Fibroblast of gingiva (primary cell): ENCODE measurements at places on chromosomes 6 and 20.
A peak's percentile ranks its signal among the peaks of the same experiment; 100 is the strongest.

DNA sequence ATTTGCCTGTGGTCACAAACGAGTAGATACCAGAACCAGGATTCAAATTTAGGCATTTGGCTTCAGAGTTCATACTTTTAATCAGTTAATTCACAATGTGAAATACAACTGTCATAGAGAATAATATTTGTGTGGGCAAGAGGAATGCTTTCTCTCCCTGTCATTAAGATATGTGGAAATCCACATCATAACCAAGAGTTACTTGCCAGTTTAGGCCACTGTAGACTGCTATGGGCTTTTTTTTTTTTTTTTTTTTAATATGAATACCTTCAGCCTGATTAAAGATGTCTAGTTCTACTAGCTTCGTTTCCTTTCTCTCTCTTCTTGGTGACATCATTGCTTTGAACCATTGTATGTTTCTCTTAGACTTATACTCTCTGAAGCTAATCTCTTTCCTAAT is 244.9 kb downstream of the ZFAND3 start:
- DNase-seq: no peak

DNA sequence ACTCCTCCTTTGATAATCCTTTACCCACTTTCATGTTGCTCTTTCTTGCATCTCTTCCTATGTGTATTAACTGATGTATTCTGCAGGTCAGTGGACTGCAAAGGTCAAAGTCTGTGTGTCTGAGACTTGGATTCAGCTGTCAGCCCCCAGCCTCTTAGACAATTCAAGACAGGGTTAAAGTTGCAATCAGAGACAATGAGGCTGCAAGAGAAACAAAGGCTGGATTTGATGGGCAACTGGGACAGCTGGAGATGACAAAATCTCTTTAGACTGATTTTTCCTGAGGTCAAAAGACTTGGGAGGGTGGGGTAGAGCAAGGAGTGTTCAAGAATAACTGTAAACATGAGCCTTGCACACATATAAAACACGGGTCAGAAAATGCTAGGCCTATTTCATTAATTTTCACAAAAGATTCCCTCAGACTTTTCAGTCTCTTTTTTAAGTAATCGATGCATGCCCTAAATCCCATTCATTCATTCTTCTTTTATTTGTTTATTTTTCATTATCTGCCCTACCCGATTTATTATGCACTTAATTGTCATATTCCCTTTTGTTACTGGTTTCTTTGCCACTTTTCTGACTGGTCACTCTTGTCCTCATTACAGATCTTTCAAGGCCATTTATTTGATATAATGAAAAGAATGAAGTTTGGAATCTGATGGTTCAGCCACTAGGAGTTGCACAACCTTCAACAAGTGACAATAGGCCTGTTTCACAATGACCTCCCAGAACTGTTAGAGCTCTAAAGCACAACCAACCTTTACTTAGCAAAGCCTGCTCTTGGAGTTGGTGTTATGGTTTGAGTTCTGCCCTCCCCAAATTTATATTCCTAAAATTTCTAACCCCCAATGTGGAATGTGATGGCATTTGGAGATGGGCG is 33.8 kb upstream of the AKAP12 start:
- DNase-seq: peak; percentile 29

DNA sequence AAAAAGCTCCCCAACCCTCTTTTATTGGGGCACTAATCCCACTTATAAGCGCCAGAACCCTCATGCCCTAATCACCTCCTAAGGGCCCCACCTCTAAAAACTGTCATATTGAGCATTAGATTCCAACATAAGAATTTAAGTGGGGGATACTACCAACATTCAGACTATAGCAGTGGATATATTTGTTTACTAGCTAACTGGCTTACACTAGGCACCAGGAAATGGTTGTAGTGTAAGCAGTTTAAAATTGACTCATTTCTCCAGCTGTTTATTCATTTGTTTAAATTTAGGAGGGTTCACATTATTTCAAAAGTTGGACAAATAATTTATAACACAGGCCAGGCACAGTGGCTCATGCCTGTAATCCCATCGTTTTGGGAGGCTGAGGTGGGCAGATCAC is 22.9 kb downstream of the MTO1 start:
- DNase-seq: no peak

DNA sequence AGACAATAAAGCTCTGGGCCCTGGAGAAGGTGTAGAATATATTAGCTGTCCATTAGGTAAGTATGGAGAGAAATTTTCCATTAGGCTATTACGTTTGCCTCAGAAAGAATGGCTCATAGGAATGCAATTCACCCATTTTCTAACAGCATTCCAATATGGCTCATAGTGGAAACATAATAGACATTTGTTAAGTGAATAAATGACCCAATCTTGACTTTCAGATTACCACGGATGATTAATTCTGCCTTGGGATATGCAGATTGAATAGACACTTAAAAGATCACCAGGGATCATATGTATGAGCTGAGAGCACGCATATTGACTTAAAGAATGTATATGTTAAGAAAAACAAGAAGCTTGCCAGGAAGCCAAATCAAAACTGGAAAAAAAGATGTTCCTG is 209.1 kb upstream of the CDYL start:
- peak; percentile 14 for DNase-seq

DNA sequence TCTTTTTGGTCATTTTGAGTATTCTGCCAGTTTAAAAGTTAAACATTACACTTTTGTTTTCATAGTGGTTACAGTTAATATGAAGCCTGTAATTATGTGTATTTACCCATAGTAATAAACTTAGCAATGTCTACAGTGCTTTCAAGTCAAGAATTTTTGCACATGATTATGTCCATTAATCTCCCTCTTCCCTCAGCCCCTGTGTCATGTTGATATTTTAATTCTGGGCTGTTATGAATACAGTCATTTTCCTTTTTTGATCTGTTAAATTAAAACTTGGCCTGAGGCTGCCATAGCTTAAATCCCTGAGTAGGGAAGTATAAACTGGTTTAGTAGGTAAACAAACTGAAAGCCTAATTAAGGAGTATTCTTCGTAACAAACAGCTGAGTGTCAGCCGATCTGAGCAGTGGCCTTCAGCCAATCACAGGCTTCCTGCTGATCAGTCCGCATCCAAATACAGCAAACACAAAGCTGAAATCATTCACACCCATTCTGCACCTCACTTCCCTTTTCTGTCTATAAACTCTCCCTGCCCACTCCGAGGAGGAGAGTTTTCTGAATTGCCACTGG is 9.5 kb upstream of the SFT2D1 start:
- DNase-seq: peak; percentile 16

DNA sequence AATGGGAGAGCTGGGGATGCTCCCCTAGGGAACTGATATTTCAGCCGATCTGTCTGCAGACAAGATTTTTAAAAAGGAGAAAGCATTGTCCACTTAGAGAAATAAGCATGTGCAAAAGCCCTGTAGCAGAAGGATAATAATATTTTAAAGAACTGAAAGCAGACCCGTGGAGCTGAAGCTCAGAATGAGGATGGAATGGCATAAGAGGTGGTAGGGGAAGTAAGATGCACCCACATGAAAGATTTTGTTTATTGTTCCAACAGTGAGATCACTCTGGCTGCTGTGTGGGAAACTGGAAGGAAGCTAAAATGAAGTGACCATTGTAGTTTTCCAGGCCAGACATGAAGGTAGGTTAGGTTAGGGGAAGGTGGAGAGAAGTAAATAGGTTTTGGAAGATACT is 266.4 kb upstream of the PRDM1 start:
- DNase-seq: no peak

DNA sequence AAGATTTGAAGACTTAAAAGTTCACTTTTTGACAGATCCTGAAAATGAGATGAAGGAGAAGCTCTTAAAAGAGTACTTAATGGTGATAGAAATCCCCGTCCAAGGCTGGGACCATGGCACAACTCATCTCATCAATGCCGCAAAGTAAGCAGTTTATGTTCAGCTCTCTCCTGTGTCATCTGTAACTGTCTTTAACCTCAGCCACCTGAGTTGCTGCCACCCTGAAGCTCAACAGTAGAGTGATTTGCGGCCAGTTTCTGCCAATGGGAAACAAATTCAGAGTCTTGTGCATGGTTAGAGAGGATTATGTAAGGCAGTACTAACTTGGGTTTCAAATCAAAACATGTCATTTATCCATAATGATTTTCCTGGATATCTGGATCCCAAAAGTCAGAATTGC is 10.1 kb downstream of the TNFAIP3 start:
- DNase-seq: no peak

DNA sequence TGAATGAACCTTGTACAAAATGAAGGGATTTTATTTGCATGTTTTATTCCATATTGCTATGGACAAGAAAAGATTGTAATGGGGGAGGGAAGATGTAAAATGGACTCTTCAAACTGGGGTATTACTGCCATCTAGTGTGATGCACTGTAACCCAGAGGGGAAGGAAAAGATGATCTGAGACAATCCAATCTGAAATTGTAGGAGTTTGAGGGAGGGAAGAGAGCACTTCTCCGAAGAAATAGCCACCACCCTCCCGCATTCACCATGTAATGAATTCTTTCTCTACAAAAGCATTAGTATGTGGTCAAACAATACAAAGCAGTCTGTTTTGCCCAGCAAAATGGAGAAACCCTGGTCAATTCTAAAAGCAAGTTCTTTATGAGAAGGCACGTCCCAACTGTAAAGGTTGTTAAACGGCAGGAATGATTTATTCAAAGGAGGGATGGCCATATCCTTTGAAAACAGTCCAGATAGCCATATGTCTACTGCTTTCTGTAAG is 679.5 kb upstream of the NRSN1 start:
- DNase-seq: peak; percentile 59

DNA sequence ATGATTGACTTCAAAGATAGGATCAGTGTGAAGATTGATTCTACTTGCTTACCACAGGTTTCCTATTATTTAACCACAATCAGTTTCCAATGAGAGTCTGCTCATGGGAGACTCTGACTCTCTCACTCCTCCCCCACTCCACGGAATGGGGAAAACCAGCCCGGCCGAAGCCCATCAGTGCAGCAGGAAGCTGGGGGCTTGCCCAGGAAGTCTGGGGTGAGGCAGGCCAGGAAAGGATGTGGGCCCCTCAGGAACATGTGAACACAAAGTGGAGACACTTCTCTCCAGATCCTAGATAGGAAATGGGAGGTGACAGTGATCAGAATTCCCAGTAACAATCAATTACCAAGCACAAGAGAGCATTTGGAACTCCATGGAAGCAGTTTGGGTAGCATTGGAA is 144.2 kb downstream of the TTLL2 start:
- DNase-seq: no peak

- DNase-seq: no peak
These were observed 9.9 kb downstream of the SERAC1 start for GRCh38 chr6:158158123-158158522.

- no peak for DNase-seq
These were observed 165.2 kb downstream of the BCAS1 start for GRCh38 chr20:53905019-53905819.

GRCh38 chr6:33093855-33094254 is 18.1 kb downstream of the HLA-DPB1 start:
- DNase-seq: no peak

DNA sequence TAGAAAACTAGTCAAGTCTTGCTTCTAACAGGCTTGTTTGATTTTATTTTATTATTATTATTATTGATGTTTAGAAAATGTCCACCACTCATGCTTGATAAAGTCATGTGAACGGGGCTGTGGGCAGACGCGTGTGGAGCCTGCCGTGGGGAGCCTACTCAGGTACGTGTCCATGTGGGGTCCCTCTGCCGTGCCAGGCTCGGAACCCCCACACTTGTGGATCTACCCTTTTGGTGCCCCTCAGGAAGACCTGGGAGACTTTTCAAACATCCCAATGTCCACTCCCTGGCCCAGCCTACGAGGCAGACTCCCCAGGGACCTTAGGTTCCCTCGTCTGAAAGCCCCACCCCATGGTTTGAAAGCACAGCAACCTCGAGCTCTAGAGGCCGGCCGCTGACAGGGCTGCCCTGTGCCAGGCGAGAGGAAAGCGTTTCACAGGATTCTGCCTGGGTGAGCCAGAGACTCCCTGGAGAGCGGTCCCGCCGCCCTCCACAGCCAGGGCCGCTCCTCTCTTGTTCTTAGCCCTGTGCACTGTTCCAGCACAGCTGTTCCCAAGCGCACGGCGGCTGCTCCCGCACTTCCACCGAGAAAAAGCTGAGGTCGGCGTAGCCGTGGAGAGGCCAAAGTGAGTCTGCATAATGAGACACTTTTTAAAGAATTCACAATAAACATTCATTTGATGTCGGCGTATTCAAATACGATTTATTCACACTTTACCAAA is 249.7 kb downstream of the TTLL2 start:
- DNase-seq: no peak

DNA sequence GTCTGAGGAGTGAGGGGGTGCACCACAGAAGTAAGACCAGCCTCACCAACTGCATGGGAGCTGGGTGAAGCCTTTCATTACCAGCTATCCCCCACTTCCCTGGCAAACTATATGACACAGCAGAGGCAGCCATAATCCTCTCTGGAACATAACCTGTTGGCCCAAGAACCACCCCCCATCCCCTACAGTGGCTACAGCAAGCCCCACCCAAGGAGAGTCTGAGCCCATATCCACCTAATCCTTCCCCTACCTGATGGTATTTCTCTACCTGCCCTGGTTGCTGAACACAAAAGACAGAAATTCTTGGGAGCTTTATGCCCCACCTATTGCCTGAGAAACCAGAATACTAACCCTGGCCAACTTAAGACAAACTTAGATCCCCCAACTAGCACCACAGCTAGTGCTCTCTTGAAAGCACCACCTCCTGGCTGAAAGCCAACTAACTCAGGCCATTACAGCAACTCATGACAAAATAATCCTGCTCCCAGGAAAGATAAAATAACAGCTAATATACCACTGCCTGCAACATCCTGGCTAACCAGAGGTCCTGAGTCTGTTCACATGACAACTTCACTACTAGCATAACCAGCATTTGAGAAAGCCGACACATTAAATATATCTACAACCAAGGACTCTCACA is 11.2 kb downstream of the RNGTT start:
- no peak for DNase-seq

DNA sequence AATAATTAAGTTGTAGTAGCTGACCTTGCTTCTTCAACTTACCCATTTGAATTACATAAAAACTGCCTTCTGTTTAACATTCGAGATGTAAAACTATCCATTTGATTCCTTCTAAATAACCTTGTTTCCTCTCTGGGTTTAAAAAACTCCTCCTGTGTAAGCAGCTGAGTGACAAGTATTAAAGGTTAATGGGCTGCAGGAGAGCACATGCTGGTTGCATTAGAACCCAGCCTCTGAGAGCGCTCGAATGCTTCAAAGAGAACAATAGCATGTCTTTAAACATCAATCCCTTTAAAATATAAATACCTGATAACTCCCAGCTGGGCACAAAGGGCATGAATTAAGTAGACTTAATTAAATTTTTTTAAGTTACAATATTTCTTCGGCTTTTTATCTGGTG is 215.8 kb downstream of the EYA4 start:
- no peak for DNase-seq

DNA sequence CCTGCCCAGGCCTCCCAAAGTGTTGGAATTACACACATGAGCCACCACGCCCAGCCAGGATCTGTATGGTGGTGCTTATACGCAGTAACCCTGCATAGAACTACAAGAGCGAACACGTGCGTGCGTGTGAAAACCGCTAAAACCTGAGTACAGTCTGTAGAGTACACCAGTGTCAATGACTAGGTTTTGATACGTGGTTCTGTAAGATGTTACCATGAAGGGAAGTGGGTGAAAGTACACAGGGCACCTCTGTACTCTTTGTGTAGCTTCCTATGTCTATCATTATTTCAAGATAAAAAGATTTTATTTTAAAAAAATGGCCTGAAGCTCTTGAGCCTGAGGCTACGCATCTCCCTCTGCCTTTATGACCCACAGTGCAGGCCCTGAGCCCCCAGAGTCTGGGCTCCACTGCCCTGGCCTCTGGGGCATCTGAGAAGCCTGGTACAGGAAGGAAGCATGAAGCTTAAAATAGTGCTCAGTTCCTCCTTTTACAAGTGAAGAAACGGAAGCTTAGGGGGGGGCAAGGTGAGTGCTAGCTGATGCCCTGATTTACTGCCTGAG is 21.6 kb downstream of the LY86 start:
- DNase-seq: no peak

GRCh38 chr6:136066005-136066404 is 184.1 kb downstream of the MTFR2 start:
- no peak for DNase-seq
